ENCODE measurements at places on chromosomes 5 and 9. TPM values are rescaled to one million over a fixed set of nuclear protein-coding genes. Genes with fewer than 3 reads are reported as not detected.

Gene OR1Q1
- total RNA-seq: not detected

Gene DDX41
- 78.6 TPM for total RNA-seq

Gene SLC34A3
- not detected for total RNA-seq

Gene LRRC19
- not detected for total RNA-seq

Gene PRDM9
- total RNA-seq: not detected

Gene AHRR
- 17.3 TPM for total RNA-seq

Gene ACTBL2
- 0.10 TPM for total RNA-seq

Gene IFNB1
- not detected for total RNA-seq

Gene WDR31
- total RNA-seq: 1.7 TPM

Gene ANKRD34B
- total RNA-seq: not detected

Gene ARHGEF37
- total RNA-seq: 5.8 TPM

Gene OR1L6
- not detected for total RNA-seq

Gene NR2F1
- total RNA-seq: 28.7 TPM

Gene IFNA2
- total RNA-seq: not detected

Gene ITK
- total RNA-seq: not detected

GRCh38 chr5:157168286-157168685 is 2.2 kb upstream of the GARIN3 start:
- no peak for DNase-seq

DNA sequence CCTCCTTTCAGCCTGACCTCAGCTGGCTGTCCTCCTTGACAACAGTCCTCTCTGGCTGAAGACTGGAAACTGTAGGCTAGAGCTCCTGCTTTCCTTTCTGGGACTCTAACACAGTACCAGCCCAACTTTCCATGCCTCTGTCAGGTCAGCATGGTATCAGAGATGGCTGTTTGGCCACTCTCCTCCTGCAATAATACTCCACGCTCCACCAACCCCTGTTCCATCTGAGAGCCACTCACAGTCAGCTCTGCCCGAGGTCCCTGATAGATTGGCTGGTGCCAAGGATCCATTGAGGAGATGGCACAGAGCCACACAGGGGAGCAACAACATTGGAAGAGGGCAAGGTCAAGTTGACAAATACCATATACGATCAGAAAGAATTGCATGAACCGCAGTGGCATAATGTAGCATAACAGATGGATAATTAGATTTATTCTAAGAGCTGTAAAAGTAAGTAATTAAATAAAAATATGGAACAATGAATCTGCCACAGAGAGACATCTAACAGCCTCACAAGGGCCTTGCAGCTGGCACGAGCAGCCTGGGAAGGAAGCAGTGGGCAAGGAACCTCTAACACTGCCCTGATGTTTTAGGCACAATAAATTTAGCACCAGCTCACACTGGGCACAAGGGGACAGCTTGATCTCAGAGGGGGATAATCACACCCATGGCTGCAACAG is 94.3 kb upstream of the LRRTM2 start:
- no peak for DNase-seq

- no peak for DNase-seq
Observed at GRCh38 chr5:144189800-144190429, 19.2 kb downstream of the KCTD16 start.

DNA sequence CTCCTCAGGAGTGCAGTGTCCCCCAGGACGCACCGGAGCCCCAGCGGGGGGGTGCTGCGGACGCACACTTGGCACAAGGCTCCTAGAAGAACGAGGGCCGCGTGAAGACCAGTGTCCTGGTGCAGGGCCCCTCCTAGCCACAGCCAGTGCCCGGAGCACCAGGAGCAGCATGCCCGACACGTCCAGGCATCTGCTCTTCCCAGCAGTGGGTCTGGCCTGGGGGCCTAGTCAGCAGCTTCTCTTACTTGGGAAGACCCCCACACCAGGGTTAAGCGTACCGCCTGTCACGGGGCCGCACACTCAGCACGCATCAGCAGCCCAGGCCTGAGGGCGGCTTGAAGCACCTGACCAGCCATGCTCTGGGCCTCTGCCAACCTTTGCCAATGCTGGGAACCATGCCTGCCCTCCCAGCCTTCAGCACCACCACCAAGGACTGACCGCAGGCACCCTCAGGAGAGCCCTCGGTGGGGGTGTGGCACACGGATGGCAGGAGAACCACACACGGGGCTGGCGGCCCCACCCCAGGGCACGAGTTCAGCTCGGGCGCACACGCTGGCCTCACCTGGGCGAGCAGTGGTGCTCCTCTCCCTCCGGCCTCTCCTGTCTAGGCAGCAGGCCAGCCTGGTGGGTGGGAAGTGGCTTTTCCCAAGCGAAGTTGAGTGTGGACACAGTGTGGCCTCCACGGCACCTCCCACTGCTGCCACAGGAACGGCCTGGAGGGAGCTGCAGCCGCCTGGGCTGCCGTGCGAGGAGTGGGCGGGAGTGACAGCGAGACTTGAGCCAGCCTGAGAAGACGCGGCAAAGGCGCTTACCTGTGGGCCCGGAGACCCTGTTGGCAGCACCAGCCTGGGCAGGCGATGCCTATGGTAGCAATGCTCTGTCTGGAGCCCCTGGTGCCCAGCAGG is 12.0 kb upstream of the AJM1 start:
- no peak for DNase-seq

DNA sequence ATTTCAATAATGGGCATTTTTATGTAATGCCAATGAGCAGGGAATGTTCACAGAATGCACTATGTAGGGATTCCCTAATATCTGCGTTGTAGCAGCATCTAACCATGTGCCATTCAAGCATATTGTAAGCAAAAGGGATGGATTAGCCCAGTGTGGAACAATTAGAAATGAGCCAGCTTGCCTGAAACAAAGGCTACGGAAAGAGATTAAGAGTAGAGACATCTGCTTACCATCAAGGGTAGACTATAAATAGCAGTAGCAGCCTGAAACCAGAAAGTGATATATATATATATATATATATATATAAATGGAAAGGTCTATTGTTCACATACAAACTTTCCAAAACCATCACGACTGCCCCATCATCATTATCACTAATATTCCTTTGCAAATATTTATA is 31.9 kb upstream of the CEP120 start:
- DNase-seq: no peak

- DNase-seq: no peak
Observed at GRCh38 chr5:103373597-103374472, 115.3 kb downstream of the MACIR start.

GRCh38 chr9:93603906-93604326 is 27.5 kb downstream of the PHF2 start:
- DNase-seq: peak; percentile 84

DNA sequence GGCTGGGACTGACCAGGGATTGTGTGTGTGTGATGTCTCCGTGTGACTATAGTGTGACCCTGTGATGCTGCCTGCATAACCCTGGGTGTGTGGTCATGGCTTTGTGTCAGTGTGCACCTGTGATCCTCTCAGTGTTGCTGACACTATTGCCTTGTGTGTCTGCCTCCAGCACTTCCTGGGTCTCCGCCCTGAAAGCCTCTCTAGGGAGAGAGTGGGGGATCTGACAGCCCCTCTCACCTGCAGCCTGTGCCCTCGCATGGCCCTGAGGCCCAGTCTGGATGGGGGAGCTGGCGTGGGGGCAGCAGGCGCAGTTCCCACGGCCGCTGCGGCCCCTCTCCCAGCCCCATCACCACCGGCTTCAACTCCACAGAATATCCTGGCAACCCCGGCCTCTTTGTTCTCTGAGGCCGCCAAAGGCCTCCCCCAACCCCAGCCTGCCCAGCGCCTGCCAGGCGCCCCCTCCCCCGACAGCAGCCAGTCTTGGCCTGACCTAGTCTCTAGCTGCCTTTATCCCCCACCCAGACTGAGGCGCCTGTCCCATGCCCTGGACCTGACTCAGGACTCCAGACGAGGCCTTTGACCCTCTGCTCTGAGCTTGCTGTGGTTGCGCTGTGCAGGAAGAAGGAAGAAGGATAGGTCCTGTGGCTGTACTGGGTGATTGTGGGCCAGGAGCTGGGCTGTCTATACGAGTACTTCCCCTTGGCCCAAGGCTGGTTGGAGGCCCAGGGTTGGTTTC is 38.7 kb downstream of the CXXC5 start:
- DNase-seq: no peak

- no peak for DNase-seq
Observed at GRCh38 chr5:129899454-129899853, 4.8 kb upstream of the CHSY3 start.

- DNase-seq: no peak
Observed at GRCh38 chr5:12777342-12777741, 873.1 kb upstream of the CTNND2 start.

GRCh38 chr5:133385346-133385745 is 227.0 kb downstream of the FSTL4 start:
- no peak for DNase-seq

DNA sequence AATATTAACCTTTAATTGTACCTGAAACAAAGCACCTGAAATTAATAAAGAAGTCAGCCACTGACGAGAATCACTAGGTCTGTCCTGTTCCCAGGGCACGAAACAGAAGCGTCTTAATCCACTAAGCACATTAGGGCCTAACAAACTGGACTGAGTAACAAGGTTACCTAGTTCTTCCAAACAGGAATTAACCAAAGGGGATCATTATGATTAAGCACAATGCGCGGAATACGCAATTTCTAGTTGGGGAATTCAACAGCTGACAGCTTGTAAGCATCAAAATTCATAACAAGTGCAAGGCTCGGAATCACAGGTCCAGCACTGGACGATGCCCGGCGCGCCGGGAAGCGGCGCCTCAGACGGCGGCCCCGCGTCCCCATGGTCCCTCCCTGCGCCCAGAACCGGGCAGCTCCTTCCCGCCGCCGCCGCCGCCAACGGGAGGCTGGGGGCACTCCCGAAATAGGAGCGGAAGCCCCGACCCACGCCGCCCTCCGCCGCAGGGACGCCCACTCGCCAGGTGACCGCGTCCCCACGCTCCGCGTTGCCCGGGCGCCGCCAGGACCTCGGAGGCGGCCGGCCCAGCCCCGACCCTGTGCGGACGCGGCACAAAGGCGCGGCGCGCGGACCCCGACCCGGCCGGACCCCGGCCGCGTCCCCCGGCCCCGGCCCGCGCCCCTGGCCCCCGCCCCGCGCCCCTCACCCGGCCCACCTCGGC is 898 bp downstream of the CAMSAP1 start:
- peak; percentile 73 for DNase-seq

GRCh38 chr5:119315516-119315949 is 40.3 kb upstream of the TNFAIP8 start:
- no peak for DNase-seq

GRCh38 chr9:101018467-101018866 is 10.1 kb upstream of the PLPPR1 start:
- no peak for DNase-seq

GRCh38 chr9:18632632-18633403 is 158.9 kb downstream of the ADAMTSL1 start:
- no peak for DNase-seq

DNA sequence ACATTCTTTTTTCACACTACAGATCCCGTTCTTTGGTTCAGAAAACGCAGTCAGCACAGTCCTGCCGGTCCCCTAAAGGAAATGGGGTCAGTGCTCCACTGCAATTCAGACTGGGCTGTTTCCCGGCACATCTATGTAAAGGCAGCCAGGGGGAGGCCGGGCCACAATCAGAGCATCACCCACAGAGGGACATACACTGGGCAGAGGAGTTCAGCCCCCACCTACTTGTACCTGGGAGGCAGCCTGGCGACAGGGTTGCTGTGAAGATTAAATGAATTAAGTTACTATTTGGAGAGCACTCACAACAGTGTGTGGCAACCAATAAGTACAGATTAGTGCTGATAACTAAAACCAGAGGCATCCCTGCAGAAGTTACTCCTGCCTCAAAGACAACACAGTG is 4.5 kb downstream of the PTPN3 start:
- DNase-seq: no peak

Measured in chondrocyte (in vitro differentiated cells).